ENCODE measurements at places on chromosomes 7 and 10. TPM values are rescaled to one million over a fixed set of nuclear protein-coding genes. Genes with fewer than 3 reads are reported as not detected.

GRCh38 chr7:93145354-93145753, 2.8 kb downstream of the SAMD9L start:
- no peak for DNase-seq
- peaks cover 16% of the 10 kb centered on the region for H3K36me3 ChIP-seq
- H3K4me3 ChIP-seq, result no peak overlapping the region
- H3K27me3 ChIP-seq, result no peaks in the 10 kb centered on the region
- peaks cover 9% of the 10 kb centered on the region for H3K4me1 ChIP-seq

DNA sequence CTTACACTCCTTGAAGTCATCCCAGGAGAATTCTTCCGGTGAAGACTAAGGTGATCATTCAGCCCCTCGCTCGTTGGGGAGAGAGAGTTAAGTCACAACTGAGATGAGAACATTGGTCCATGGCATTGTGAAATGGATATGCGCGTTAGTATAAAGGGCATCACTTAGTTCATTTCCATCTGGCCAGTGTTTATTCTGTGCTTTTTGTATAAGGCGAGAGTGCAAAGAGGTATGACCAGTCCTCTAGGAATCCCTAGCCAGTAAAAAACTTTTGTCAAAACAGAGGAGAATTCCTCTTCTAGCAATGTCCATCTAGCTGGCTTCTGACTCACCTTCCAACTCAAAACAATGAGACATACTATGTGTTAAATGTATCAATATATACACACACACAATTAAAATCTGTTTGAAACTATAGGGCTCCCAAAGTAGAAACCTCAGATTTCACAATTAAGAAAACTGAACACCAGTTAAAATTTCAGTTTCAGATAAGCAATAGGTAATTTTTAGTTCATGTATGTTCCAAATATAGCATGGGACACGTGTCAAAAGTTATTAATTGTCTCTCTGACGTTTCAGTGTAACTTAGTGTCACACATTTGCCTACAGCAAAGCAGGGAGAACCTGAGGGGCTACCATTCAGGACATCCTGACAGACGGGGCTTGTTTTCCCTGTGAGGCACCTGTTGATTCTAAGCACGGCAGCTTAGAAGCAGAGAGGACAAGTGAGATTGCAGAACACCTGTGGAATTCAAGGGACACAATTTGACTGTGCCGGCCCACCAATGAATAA, 158.9 kb downstream of the KLF6 start:
- no peaks in the 10 kb centered on the region for H3K36me3 ChIP-seq
- no peak overlapping the region for H3K4me3 ChIP-seq
- no peak for DNase-seq
- no peaks in the 10 kb centered on the region for H3K27me3 ChIP-seq
- peaks cover 11% of the 10 kb centered on the region for H3K4me1 ChIP-seq

ATRNL1 gene
- 1.8 TPM for total RNA-seq

CPA1 gene
- total RNA-seq, result not detected

DNA sequence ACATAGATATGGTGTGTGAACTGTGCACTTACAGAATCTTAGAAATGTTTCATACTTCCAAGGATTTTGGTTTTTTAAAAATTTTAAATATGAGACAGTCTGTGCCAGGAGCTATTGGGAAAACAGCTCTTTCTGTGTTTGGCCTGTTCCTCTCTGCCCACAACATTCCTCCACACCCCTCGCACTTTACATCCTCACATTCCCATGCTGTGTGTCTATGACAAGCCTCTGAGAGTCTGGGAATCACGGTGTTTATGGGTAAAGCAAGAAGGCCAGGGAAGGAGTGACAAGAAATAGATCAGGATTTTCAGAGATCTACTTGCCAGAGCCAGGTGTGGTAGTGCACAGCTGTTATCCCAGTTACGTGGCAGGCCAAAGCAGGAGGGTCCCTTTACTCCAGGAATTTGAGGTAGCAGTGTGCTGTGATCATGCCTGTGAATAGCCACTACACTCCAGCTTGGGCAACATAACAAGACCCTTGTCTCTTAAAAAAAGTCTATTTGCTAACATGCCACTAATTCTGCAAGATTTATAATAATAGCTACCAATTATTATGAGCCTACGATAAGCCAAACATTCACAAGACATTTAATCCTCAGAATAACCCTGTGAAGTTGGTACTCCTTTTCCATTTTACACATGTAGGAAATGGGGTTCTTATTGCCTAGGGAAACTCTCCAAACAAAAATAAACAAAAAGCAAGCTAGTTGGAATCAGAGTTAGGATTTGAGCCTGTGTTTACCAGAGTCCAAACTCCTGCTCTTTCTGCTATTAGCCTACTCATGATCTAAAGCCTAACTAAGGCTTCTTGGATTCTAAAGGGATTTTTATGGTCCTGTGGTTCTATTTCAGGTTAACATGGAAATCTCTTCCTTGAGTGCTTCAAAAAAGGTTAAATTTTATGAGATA, 168.3 kb upstream of the SP8 start:
- H3K27me3 ChIP-seq, result no peaks in the 10 kb centered on the region
- no peaks in the 10 kb centered on the region for H3K36me3 ChIP-seq
- no peak overlapping the region for H3K27ac ChIP-seq
- no peak overlapping the region for H3K4me3 ChIP-seq
- DNase-seq, result no peak

DNA sequence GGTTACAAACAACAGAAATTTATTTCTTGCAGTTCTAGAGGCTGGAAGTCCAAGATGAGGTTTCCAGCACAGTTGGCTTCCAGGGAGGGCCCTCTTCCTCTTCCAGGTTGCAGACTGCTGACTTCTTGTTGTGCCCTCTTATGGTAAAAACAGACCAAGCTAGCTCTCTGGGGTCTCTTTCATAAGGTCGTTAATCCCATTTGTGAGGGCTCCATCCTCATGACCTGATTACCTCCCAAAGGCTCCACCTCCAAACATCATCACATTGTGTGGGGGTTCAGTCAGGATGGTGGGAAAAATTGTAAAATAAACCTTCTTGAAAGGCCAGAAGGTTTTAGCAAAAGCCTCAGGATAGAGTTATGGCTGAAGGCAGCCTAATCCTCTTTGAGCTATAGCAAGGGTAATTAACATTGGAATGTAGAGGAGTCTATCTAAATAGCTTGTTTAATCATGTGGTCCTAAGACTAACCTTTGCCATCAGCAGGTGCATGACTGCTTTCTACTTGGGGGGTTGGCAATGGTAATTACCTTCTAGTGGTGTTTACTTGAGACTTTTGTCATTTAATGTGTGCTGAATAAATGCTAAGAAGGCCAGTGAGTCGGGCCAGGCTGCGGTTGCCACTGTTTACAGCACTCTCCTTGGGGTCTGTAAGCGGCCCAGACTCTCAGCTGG, 80.8 kb downstream of the PPP1R17 start:
- H3K36me3 ChIP-seq, result no peaks in the 10 kb centered on the region
- H3K27me3 ChIP-seq, result no peaks in the 10 kb centered on the region
- no peak for DNase-seq
- no peak overlapping the region for H3K27ac ChIP-seq
- no peaks in the 10 kb centered on the region for H3K4me1 ChIP-seq

DNA sequence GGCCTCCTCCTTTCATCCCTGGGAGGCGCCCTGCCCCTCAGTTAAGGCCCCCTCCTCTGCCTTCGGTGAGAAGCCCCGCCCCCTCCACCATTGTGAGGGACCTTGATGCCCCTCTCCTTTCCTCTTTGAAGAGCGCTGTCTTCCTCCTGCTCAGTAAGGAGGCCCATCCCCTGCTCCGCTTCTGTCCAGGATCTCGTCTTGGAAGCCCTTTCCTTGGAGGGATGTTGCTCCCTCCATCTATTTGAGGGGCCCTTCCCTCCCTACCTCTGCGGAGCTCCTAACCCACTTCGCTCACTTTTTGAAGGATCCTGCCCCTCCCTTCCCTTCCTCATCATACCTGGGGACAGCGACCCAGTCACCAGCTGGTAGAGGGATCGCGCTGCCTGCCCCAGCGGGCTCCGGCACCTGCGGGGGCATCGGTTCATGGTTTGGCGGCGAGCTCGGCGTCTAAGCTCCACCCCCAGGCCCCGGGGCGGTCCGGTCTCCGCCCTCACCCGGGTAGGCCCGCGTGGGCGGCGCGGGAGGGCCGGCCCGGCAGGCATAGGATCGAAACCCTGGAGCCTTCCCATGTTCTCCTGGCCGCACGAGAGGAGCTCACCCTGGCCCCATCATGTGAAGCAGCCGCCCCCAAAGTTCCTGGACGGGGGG, 4.1 kb downstream of the KCNIP2 start:
- peak overlapping the region; percentile 27 for H3K4me3 ChIP-seq
- H3K27me3 ChIP-seq, result no peaks in the 10 kb centered on the region
- no peak overlapping the region for H3K27ac ChIP-seq
- no peak for DNase-seq
- H3K4me1 ChIP-seq, result peaks cover 39% of the 10 kb centered on the region
- H3K36me3 ChIP-seq, result no peaks in the 10 kb centered on the region

DNA sequence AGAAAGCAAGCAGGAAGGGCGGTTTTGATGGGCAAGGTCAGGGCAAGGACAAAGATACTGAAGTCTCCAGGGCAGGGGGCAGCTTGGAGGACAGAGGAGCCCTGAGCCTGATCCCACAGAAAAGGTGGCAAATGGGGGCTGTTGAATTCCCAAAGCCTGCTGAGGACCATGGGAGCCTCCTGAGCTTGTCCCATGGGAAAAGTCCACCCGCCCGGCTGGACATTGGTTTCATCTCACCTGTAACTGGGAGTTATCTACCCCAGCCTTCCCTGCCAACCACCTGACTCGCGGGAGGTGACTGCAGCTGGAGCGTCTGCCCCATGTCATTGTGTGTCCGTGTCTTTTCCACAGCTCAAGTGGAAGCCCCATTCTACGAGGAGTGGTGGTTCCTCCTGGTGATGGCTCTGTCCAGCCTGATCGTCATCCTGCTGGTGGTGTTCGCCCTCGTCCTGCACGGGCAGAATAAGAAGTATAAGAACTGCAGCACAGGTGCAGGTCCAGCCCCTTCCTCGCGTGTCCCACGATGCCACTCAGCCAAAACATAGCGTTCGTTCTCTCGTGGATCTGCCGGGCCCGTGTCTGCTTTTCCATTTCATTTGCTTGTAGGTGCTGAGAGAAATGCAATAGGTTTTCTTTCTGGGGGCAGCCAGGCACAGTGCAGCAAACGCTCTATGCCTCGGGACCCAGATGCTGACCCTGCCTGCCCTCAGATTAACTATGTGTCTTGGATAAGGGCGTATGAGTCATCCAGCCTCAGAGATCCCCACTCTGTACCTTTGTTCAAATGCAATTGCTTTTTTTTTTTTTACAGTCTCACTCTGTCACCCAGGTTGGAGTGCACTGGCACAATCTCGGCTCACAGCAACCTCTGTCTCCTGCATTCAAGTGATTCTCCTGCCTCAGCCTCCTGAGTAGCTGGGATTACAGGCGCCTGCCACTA, 444.5 kb upstream of the FOXK1 start:
- H3K36me3 ChIP-seq, result no peaks in the 10 kb centered on the region
- no peaks in the 10 kb centered on the region for H3K27me3 ChIP-seq
- H3K4me3 ChIP-seq, result no peak overlapping the region
- no peaks in the 10 kb centered on the region for H3K4me1 ChIP-seq
- DNase-seq, result no peak
- H3K27ac ChIP-seq, result no peak overlapping the region

DNA sequence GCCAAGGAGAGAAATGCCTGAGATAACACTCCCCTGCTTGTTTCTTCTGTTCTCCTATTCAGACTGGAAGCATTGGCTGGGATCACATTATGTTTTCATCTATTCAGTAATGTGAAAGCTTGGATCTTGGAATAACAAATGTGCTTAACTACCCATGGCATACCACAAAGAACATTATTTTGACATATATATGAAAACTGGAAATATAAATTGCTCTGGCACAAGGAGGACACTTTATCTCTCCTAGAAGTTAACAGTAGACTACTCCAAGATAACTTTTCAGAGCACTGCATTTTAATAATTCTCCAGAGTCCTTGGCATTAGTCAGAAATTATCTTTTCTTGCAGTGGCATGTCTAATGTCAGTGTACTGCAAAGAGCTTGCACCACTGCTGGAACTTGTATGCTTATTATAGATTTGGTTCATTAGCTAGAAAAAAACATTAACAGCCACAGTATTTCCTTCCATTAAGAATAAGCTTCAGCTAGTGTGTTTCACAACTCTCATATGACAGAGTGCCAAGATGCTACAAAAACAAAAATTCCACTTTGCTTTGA, 169.3 kb upstream of the LRRN3 start:
- no peaks in the 10 kb centered on the region for H3K36me3 ChIP-seq
- no peak overlapping the region for H3K4me3 ChIP-seq
- H3K27ac ChIP-seq, result no peak overlapping the region
- no peaks in the 10 kb centered on the region for H3K4me1 ChIP-seq
- DNase-seq, result no peak

PHKG1 gene
- total RNA-seq, result 58.8 TPM

DNA sequence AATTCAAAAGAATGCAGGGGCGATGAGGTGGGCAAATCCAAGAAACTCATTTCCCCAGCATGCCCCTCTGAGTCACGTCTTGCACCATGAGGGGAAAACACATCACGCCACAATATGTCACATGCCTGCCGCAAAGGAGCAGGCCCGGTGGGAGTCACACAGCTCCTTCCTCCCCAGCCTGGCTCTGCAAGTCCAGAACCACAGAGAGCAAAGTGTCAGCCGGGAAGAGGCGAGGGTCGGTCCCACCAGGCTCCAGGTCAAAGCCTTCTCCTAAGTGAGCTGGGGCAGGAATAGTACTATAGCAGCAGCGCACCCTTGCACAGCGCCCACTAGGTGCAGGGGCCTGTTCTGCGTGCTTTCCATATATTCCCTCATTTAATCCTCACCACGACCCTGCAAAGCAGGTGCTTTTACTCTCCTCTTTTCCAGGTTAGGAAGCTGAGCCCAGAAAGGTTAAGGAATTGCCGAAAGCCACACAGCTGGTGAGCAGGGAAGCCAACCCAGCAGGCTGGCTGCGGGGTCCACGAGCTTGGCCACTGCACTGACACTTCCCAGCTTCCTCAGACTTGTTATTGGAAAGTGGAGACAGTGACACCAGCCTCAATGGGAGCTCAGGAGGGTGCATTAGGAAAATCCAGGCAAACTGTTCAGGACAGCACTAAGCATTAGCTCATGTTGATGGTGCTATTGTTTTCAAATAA, 94.0 kb upstream of the ZMIZ1 start:
- H3K27ac ChIP-seq, result peak overlapping the region; percentile 100
- H3K27me3 ChIP-seq, result no peaks in the 10 kb centered on the region
- peaks cover 32% of the 10 kb centered on the region for H3K4me1 ChIP-seq
- DNase-seq, result peak; percentile 66

GRCh38 chr7:112130729-112131410, 75.3 kb downstream of the DOCK4 start:
- H3K27ac ChIP-seq, result peak overlapping the region; percentile 43
- no peaks in the 10 kb centered on the region for H3K27me3 ChIP-seq
- DNase-seq, result peak; percentile 20
- H3K4me1 ChIP-seq, result peaks cover 49% of the 10 kb centered on the region
- H3K4me3 ChIP-seq, result no peak overlapping the region

- H3K4me3 ChIP-seq, result no peak overlapping the region
- no peaks in the 10 kb centered on the region for H3K27me3 ChIP-seq
- DNase-seq, result no peak
- peaks cover 58% of the 10 kb centered on the region for H3K4me1 ChIP-seq
Measured at GRCh38 chr10:77911535-77912123, 14.9 kb downstream of the DLG5 start.

DNA sequence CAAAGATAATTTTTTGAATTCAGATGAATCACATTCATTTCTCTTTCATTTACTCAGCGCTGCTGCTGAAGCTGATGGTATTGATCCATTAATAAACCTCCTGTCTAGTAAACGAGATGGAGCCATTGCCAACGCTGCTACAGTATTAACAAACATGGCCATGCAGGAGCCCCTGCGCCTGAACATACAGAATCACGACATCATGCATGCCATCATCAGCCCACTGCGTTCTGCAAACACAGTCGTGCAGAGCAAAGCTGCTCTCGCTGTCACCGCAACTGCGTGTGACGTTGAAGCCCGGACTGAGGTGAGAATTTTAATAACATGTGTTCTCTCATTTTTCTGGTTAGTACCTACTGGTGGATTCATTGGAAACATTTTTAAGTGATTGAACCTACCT, 70.2 kb downstream of the ARMC3 start:
- H3K4me1 ChIP-seq, result no peaks in the 10 kb centered on the region
- H3K36me3 ChIP-seq, result no peaks in the 10 kb centered on the region
- no peak overlapping the region for H3K27ac ChIP-seq
- no peak overlapping the region for H3K4me3 ChIP-seq
- no peak for DNase-seq
